ENCODE measurements at places on chromosomes 6 and 20.

DNA sequence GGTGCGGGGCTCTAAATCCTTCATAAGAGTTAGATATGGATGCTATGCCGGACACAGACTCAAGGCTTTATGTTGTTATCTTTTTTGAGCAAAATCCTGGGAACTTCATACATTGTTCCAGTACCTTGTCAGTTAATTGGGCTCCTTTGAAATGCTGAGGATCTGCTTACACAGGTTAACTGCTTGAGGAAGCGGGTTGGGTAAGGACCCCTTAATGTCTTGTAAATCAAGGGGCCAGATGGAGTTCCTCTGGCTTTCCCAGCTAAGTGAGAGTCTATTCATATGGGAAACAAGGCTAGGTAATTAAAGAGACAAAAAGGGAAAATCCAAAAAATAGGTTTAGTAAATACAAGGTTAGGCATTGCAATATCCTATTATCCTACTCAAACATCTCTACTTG lies 141.5 kb downstream of the OR2B2 start:
- DNase-seq = no peak

GRCh38 chr20:38373898-38374297 lies 27.6 kb downstream of the LBP start:
- no peak for DNase-seq

DNA sequence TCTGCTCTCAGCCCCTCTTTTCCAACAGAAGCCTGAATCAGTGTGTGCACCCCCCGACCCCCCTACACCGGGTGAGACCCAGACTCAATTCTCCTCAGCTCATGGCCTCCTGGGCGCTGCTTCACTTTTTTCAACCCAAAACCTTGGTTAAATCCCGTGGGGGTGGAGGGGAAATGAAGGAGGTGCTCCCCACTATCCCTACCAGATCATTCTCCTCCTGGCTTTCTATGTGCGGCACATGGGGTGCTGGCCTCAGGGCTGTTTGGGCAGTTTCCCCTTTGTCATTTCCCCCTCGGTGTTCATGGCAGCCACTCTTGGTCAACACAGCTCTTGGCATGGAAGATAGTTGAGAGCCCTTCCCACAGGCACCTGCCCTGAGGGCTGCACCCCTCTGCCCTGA lies 4.6 kb downstream of the CST4 start:
- no peak for DNase-seq

GRCh38 chr20:32474967-32475811 lies 109.9 kb downstream of the NOL4L start:
- DNase-seq = peak; percentile 93

DNA sequence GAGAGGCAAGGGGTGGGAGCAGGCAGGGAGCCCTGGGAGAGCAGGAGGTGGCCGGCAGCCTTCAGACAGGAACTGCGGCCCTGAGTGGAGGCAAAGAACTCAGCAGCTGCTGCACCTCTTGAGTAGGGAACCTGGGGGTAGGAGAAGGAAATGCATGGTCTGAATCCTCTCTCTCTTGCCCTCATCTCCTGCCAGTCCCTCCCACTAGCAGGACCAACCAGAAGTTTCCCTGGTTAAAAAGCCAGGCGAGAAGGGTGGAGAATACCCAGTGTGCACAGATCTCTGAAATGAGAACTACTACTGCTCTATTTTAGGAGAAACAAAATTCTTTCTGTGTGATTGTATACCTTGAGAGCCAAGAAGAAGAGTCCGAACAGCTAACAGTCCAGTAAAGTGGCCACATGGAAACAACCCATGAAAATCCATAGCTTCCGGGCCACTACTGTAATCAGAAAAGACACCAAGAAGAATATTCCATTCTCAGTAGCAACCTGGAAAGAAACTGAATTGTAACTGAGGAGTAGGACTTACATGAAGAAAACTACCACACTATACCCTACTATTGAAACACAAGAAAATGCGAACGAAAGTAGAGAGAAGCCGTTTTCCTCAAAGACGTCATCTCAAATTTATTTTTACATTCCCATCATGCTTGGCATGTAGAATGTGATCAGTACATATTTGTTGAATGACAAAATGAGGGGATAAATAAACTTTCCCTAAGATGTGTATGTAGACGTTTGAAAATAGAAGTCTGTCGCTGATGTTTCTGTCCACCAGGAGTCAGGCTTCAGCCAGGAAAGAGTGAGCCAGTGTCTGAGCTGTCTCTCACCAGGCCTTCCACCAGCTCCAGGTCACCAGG lies 25.6 kb downstream of the WRNIP1 start:
- peak; percentile 88 for DNase-seq

DNA sequence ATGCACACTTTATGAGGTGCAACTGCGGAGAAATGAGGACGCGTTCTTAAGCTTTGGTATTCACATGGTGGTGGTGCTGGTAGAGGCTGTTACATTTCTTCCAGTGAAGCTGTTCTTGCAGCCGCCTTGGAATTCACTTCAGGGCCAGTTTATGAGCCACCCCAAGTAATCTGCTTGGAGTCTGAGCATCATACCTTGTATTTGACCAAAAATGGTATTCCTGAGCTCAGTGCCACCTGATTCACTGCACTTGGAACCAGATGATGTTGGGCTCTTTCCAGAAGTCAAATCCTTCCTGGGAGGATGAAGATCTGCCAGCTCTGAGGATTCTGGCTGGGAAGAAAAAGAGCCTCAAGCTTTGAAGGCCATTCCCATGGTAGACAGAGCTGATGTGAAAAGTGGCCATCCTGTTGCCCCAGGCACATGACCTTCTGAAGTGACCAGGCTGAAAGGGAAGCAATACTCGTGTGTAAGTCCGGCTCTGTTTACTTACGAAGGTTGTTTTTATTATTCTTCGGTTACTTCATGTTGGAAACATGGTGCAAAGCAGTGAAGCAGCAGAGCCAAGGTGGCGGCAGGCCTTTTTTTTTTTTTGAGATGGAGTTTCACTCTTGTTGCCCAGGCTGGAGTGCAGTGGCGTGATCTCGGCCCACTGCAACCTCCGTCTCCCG lies 7.7 kb downstream of the MANBAL start:
- peak; percentile 88 for DNase-seq

DNA sequence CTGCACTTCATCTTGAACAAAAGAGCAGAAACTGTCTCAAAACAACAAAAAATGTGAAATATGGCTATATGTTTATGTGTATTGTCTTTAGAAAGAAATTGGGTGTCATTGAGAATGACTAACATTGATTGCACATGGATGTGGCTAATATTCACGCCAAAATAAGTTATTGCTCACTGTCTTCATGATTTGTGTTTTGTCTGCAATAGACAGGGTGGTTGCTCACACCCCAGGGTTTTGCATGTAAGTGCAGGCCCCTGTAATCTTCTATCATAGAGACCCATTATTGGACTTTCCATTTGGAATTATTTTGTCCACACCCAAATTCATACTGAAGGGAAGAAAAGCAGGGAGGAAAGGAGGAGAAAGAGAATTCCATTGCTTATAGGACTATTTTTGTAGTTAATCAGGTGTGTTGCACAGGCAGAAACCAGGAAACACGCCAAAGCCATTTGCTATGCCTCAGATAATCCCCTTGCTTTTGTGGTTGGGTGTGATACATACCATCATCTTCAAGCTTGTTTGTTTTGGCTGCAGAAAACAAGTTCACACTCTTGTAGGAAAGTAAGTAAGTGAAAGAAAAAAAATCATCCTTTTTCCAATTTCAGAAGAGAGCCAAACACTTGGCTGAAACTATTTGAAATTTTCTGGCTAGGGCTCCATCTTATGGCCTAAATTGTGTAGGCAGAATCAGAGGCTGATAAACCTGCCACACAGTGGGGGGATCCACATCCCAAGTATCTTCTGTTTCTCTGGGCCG lies 214.1 kb downstream of the COL12A1 start:
- peak; percentile 35 for DNase-seq

DNA sequence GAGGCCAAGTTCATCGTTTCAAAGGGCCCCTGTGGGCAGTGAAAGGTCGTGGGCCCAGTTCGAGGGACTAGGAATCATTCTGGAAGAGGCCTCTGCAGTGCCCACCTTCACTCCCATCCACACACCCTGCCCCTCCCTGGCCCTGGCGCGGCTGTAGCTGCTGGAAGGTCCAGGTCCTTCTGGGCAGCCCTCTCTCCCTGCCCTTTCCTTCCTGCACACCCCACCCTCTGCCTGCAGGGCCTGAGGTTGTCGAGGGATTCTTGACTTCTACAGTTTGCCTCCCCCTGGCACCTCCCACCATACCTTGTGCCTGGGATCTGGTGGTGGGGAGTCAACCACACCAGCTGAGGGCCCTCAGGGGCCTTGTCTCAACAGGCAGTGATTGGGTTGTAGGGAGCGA lies 4.5 kb upstream of the MYT1 start:
- DNase-seq = no peak

GRCh38 chr6:27966044-27966443 lies 9.0 kb downstream of the OR2B6 start:
- no peak for DNase-seq

DNA sequence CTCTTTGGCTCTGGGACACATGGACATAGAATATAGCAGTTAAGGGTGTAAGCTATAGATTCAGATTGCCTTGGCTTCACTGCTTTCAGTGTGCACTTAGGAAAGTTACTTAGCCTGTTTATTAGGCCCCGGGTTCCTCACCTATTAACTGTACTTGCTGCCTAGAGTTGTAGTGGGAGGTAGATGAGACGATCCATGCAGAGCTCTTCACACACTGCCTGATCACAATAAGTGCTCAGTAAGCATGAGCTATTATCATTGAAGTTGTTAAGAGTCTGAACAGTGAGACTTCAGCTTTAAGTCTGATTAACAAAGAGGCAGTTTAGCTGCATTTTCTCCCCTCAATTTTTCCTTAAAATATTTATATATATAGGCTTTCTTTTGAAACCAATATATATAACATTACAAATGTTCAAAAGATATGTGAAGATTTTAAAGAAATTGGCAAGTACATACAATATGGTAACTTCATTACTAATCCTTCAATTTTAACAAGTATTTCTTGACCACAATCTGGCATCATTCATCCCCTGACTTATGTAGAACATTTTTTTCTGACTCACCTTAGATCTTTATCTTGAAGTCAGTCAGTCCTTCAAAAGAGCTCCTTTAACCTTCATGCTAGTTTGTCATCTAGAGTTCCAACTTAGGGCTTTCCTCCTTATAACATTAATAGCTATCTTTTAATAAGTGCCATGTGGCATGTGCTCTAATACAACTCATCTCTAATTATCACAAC lies 20.5 kb upstream of the SUPT3H start:
- DNase-seq = peak; percentile 29

- peak; percentile 48 for DNase-seq
These were observed 290.2 kb downstream of the PHACTR1 start for GRCh38 chr6:13006578-13007300.

- no peak for DNase-seq
These were observed 44.1 kb downstream of the CFAP61 start for GRCh38 chr20:20096421-20096820.

- DNase-seq = no peak
These were observed 15.9 kb downstream of the PFDN4 start for GRCh38 chr20:54223751-54224150.

- DNase-seq = peak; percentile 6
These were observed 196.2 kb downstream of the PAX1 start for GRCh38 chr20:21901470-21902275.

GRCh38 chr6:9783567-9783966 lies 631.3 kb downstream of the TFAP2A start:
- no peak for DNase-seq

All from fibroblast of mammary gland (primary cell).